ENCODE measurements at places on chromosomes 5 and 9. TPM values are rescaled to one million over a fixed set of nuclear protein-coding genes. Genes with fewer than 3 reads are reported as not detected.

DNA sequence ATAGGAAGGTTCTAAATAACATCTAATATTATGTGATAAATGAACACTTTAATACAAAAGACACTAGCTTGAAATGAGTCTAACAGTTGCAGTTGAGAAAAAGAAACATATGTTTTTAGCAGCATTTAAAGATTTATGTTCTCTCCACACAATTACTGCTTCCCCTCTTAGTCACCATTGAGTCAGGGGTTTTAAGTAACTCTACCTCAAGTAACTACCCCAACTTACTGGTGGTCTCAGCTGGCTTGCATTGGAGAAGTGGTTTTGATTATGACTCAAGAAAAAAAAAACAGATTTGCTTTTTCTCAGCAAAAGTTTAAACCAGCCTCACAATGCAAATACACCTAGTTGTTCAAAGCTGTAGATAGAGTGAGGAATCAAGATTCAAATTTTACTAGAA lies 1216.5 kb upstream of the CDH9 start:
- no peak overlapping the region for H3K27ac ChIP-seq
- DNase-seq: no peak
- H3K4me1 ChIP-seq: no peaks in the 10 kb centered on the region
- H3K4me3 ChIP-seq: no peak overlapping the region
- no peaks in the 10 kb centered on the region for H3K36me3 ChIP-seq
- no peaks in the 10 kb centered on the region for H3K27me3 ChIP-seq

DNA sequence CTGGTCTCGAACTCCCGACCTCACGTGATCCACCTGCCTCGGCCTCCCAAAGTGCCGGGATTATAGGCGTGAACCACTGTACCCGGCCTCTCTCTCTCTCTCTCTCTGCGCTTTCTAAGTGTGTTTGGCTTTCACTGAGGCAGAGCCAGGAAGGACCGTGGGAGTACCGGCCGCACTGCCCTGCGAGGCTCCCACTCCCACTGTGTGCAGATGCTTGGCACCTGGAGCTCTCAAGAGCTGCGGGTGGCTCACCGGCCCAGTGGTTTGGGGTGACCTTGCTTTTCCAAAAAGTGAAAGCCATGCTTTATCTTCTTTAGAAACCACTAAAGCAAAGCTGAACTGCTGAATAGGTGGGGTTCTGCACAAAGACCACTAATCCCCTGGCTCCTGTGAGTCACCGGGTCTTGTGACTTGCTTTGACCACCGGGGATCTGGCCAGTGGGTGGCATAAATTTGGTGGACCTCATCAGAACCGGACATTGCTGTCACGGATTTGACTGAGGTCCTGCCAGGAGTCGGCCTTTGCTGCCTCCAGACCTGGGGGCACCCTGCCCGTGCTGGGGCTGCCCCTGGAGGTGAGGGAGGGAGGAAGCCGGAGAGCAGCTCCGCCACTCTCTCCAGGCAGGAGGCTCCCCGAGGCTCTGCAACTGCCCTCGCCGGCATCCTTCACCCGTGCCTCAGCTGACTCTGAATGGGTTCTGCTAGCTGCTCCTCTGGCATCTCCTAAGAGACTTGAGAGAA lies 228.9 kb downstream of the FANCC start:
- DNase-seq: no peak
- H3K27ac ChIP-seq: peak overlapping the region; percentile 30
- H3K4me1 ChIP-seq: peaks cover 17% of the 10 kb centered on the region
- H3K36me3 ChIP-seq: peaks cover 18% of the 10 kb centered on the region
- H3K27me3 ChIP-seq: no peaks in the 10 kb centered on the region

- no peak overlapping the region for H3K27ac ChIP-seq
- H3K36me3 ChIP-seq: no peaks in the 10 kb centered on the region
- no peak for DNase-seq
- no peaks in the 10 kb centered on the region for H3K4me1 ChIP-seq
These were observed 159.5 kb upstream of the IL12B start for GRCh38 chr5:159489779-159490178.

ZBTB5 gene
- 24.9 TPM for total RNA-seq

ACOT12 gene
- not detected for total RNA-seq
